ENCODE measurements at places on chromosomes 13 and 19.

DNA sequence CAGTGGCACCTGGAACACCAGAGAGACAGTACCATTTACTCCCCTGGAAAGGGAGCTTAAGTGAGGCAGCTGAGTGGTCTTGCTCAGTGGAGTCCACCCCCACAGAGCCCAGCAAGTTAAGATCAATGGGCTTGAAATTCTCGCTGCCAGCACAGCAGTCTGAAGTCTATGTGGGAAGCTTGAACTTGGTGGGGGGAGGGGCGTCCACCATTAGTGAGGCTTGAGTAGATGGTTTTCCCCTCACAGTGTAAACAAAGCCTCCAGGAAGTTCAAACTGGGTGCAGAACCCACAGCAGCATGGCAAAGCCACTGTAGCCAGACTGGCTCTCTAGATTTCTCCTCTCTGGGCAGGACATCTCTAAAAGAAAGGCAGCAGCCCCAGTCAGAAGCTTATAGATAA lies 30.3 kb upstream of the CEACAM4 start:
- H3K4me3 ChIP-seq, result no peak overlapping the region
- H3K27me3 ChIP-seq, result no peaks in the 10 kb centered on the region
- H3K4me1 ChIP-seq, result no peaks in the 10 kb centered on the region
- no peak for DNase-seq
- no peak overlapping the region for H3K27ac ChIP-seq

DNA sequence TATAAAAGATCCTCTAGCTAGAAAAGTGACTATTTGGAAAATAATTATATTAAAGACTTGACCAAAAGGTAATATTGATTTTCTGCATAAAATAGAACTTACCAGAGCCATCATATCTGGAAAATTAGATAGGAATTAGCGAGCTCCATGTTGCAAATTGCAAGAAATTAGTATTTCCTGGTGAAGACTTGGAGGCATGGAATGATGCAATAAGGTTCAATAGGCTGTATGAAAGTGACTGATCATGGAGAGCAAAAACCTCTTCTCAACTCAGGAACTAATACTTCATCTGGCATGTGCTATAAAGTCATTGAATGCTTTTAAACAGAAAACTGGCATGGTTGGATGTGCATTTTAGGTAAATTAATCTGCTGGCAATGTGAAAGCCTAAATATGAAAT lies 66.3 kb upstream of the UFM1 start:
- H3K4me3 ChIP-seq, result no peak overlapping the region
- no peaks in the 10 kb centered on the region for H3K27me3 ChIP-seq
- H3K27ac ChIP-seq, result no peak overlapping the region
- H3K36me3 ChIP-seq, result no peaks in the 10 kb centered on the region
- DNase-seq, result no peak

GRCh38 chr13:106028911-106029310 lies 506.6 kb downstream of the EFNB2 start:
- H3K4me3 ChIP-seq, result no peak overlapping the region
- H3K36me3 ChIP-seq, result no peaks in the 10 kb centered on the region
- DNase-seq, result no peak
- H3K27me3 ChIP-seq, result no peaks in the 10 kb centered on the region
- no peak overlapping the region for H3K27ac ChIP-seq

- H3K27me3 ChIP-seq, result no peaks in the 10 kb centered on the region
- H3K4me3 ChIP-seq, result no peak overlapping the region
- no peak overlapping the region for H3K27ac ChIP-seq
- H3K36me3 ChIP-seq, result no peaks in the 10 kb centered on the region
These were observed 369.4 kb downstream of the LIG4 start for GRCh38 chr13:107845911-107846310.

DNA sequence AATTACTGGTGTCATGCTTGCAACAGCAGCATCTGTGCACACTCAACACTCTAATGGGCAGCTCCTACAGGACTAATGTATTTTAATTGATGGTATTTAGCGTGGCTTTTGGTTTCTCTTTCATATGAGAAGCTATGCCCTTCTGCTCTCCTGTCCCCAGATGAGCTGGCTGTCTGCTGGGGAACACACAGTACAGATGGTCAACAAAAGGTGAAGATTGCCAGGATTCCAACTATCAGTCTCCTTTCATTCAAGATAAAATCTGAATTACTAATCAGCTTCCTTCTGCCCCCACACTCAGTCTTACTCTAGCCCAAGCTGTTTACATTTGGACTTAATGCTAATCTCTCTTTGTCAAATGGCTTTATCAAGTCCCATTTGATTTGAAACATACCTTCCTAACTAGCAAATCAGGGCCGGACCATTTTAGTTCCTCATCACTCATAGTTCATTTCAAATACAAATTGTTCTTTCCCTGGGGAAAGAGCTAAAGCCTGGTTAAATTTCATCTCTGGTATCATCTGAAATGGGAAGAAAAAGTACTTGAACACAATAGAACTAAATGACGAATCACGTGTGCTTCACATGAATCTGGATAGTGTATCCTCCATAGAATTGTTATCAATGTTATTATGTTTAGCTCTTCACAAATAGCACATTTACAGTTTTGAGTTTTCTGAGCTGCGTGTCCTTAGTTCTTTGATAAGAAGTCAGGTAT lies 988.0 kb downstream of the PCDH17 start:
- H3K36me3 ChIP-seq, result no peaks in the 10 kb centered on the region
- no peak overlapping the region for H3K27ac ChIP-seq
- DNase-seq, result no peak
- no peaks in the 10 kb centered on the region for H3K27me3 ChIP-seq

DNA sequence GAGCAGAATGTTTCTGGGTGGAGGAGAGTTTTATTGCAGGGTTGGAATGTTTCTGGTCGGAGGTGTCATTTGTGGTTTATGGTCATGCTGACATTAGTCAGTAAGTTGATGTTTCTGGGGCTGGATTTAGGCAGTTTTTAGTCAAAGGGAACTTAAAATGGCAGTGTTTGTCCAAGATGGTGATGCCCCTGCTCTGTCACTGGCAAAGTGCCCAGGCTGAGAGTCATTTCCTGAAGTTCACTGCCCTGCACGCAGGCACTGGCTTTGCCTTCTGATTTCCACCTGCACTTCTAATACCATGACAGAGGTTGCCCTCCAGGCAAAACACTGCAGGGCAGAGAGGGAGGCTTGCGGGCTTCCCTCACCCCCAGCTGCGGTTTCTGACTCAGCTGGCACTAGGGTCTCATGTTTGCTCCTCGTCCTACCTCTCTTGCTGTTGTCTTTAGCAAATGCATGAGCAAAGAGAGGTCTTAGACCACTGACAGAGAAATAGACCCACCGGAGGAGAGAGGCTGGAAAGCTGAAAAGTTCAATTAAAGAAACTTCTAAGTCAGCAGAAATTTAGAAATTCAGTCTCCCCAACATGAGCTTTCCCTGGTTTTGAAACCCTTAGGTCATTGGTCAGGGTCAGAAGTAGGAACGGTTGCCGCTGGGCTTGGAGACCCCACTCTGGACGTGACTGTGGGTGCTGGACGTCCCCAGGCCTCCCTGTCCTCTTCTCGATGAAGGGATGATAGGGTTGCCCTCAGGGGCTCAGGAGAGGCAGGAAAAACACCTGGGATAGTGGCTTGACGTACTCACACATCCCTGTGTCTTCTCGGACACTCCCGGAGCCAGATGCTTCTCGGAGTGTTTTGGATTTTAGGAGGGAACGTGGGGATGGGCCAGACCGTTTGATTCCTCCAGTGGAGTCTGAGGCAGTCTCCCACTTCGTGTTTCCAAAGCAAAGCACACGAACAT lies 26.3 kb downstream of the TMEM255B start:
- no peaks in the 10 kb centered on the region for H3K36me3 ChIP-seq
- no peak for DNase-seq
- H3K27ac ChIP-seq, result no peak overlapping the region
- H3K4me3 ChIP-seq, result no peak overlapping the region
- no peaks in the 10 kb centered on the region for H3K4me1 ChIP-seq

GRCh38 chr13:26881154-26881553 lies 120.6 kb upstream of the GPR12 start:
- no peak overlapping the region for H3K4me3 ChIP-seq
- H3K27me3 ChIP-seq, result no peaks in the 10 kb centered on the region
- no peak for DNase-seq
- no peak overlapping the region for H3K27ac ChIP-seq
- no peaks in the 10 kb centered on the region for H3K4me1 ChIP-seq

- H3K4me3 ChIP-seq, result no peak overlapping the region
- H3K27me3 ChIP-seq, result no peaks in the 10 kb centered on the region
- H3K27ac ChIP-seq, result no peak overlapping the region
- H3K4me1 ChIP-seq, result no peaks in the 10 kb centered on the region
These were observed 10.2 kb upstream of the WDR18 start for GRCh38 chr19:973726-974563.

DNA sequence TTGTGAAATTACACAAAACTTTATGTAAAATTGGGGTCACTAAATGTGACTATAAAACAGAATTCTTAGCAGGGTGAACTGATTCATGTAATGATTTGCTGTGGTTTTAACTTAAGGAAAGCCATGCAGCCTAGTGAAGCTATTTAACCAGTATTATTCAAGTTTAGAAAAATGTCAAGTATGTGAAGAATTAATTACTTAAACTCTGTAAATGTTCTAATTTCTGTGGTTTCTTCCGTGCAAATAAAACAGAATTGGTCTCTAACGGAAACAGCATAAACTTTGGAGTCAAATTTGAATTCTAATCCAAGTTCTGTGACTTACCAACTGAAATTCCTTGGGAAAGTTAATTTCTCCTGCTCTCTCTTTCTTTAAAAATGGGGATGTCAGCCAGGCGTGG lies 13.3 kb downstream of the CDC16 start:
- no peaks in the 10 kb centered on the region for H3K4me1 ChIP-seq
- no peak overlapping the region for H3K4me3 ChIP-seq
- H3K36me3 ChIP-seq, result peaks cover 9% of the 10 kb centered on the region
- no peak overlapping the region for H3K27ac ChIP-seq
- DNase-seq, result no peak

GRCh38 chr13:99153219-99153618 lies 47.4 kb upstream of the UBAC2 start:
- no peak for DNase-seq
- no peak overlapping the region for H3K27ac ChIP-seq
- no peaks in the 10 kb centered on the region for H3K4me1 ChIP-seq
- H3K27me3 ChIP-seq, result no peaks in the 10 kb centered on the region
- no peak overlapping the region for H3K4me3 ChIP-seq

DNA sequence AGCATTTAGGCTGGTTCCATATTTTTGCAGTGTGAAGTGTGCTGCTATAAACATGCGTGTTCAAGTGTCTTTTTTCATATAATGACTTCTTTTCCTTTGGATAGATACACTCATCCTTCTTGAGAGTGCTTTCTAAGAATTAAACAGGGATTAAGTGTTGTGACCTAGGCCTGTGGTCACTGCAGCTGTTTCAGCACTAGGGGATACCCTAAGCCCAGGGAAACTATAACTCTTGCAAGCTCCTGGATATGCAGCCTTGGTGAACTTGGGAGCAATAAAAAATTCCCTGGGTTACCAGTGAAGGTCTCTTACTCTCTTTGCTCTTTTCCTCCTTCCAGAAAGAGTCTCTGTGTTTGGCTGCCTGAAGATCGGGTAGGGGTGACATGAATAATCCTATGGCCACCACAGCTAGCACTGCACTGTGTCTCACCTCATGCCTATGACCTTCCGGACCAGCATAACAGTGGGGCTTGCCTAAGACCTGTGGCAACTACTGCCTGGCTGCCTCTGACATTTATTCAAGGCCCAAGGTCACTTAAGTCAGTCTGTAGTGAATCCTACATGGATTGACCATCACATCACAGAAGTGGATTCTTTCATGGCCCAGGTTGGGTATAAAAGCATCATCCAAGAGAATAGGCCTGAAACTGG lies 799.7 kb downstream of the DACH1 start:
- no peaks in the 10 kb centered on the region for H3K4me1 ChIP-seq
- H3K4me3 ChIP-seq, result no peak overlapping the region
- no peaks in the 10 kb centered on the region for H3K27me3 ChIP-seq

DNA sequence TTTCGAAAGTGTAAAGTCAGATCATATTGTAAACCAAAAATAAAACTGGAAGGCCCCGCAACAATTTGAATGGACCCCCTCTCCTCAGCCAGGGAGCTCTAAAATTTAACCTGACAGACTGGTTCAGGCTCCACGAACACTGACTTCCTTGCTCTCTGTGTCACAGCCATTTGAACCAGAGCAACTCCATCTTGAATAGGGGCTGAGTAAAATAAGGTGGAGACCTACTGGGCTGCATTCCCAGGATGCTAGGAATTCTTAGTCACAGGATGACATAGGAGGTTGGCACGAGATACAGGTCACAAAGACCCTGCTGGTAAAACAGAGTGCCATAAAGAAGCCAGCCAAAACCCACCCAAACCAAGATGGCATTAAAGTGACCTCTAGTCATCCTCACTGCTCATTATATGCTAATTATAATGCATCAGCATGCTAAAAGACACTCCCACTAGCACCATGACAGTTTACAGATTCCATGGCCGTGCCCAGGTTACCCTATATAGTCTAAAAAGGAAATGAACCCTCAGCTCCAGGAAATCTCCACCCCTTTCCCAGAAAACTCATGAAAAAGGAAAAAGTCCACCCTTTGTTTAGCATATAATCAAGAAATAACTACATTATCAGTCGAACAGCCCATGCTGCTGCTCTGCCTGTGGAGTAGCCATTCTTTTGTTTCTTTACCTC lies 43.1 kb downstream of the RFXAP start:
- DNase-seq, result no peak
- no peak overlapping the region for H3K4me3 ChIP-seq
- H3K36me3 ChIP-seq, result no peaks in the 10 kb centered on the region
- H3K4me1 ChIP-seq, result no peaks in the 10 kb centered on the region
- no peak overlapping the region for H3K27ac ChIP-seq
- H3K27me3 ChIP-seq, result no peaks in the 10 kb centered on the region

DNA sequence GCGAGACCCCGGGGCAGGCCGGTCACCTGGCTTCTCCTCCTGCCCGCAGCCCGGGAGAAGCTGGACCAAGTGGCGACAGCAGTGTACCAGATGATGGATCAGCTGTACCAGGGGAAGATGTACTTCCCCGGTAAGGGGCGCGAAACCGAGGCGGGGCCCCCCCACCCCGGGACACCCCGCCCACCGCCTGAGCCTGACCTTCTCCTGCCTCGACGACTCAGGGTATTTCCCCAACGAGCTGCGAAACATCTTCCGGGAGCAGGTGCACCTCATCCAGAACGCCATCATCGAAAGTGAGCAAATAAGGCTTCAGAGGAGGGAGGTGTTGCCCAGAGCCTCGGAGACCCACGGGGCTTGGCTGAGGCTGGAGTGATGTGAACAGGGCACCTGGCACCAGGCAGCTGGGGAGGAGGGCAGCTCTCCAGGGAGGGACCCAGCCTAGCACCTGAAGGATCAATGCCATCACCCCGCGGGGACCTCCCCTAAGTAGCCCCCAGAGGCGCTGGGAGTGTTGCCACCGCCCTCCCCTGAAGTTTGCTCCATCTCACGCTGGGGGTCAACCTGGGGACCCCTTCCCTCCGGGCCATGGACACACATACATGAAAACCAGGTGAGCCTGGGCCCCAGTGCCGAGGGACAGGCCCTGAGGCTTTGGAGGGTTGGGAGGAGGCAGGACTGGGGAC lies 629 bp downstream of the IZUMO4 start:
- peaks cover 2% of the 10 kb centered on the region for H3K4me1 ChIP-seq
- no peaks in the 10 kb centered on the region for H3K36me3 ChIP-seq
- DNase-seq, result no peak
- H3K27me3 ChIP-seq, result no peaks in the 10 kb centered on the region

All from colonic mucosa (tissue), 4 donors.